ENCODE measurements at places on chromosomes 3 and 15. TPM values are rescaled to one million over a fixed set of nuclear protein-coding genes. Genes with fewer than 3 reads are reported as not detected.

The ALPK3 gene
- 1.3 TPM for polyA plus RNA-seq

GRCh38 chr3:38147421-38147820, 9.0 kb downstream of the MYD88 start:
- H3K4me3 ChIP-seq = no peak overlapping the region
- no peaks in the 10 kb centered on the region for H3K27me3 ChIP-seq
- H3K4me1 ChIP-seq = peaks cover 7% of the 10 kb centered on the region
- no peak overlapping the region for H3K27ac ChIP-seq
- no peak for DNase-seq
- peaks cover 2% of the 10 kb centered on the region for H3K36me3 ChIP-seq

GRCh38 chr3:110625201-110625747, 446.3 kb upstream of the NECTIN3 start:
- H3K4me1 ChIP-seq = no peaks in the 10 kb centered on the region
- no peak overlapping the region for H3K27ac ChIP-seq
- no peak for DNase-seq
- no peaks in the 10 kb centered on the region for H3K27me3 ChIP-seq

The ZBTB20 gene
- polyA plus RNA-seq = 1.2 TPM

The XCR1 gene
- polyA plus RNA-seq = 5.7 TPM

The AMIGO3 gene
- polyA plus RNA-seq = 2.0 TPM

Measured in thymus (tissue), 14 donors.